CD4-positive, alpha-beta T cell (primary cell): ENCODE measurements at places on chromosomes 4 and X.
A peak's percentile ranks its signal among the peaks of the same experiment; 100 is the strongest.

GRCh38 chrX:150348365-150348764 is 14.8 kb upstream of the MAMLD1 start:
- H3K36me3 ChIP-seq = no peaks in the 10 kb centered on the region
- H3K27me3 ChIP-seq = no peaks in the 10 kb centered on the region
- no peaks in the 10 kb centered on the region for H3K4me1 ChIP-seq
- no peak overlapping the region for H3K4me3 ChIP-seq
- no peak for DNase-seq

- H3K27me3 ChIP-seq = no peaks in the 10 kb centered on the region
- H3K4me1 ChIP-seq = no peaks in the 10 kb centered on the region
- H3K36me3 ChIP-seq = no peaks in the 10 kb centered on the region
- no peak for DNase-seq
Observed at GRCh38 chr4:56857601-56858309, 36.3 kb upstream of the SPINK2 start.

GRCh38 chr4:80128941-80129340 is 55.9 kb upstream of the ANTXR2 start:
- peak; percentile 17 for DNase-seq
- H3K4me3 ChIP-seq = no peak overlapping the region
- no peaks in the 10 kb centered on the region for H3K27me3 ChIP-seq
- H3K36me3 ChIP-seq = no peaks in the 10 kb centered on the region

DNA sequence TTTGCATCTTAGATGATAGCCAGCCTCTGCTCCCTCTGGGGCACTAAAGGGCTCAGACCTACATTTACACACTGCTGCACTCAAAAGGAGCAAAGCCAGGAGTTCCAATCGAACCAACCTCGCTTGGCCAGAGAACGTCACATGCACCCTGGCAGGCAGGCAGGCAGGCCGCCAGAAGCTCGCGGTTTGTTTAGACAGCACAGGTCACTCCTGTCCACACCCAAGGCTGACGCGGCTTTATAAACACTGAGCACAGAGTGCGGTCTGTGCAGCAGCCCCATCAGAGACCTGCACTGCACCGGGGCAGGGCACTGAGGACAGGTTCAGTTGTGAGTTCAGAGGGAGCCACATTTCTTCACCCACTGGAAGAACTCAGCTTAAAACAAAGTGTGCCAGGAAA is 143.9 kb downstream of the BCOR start:
- H3K27ac ChIP-seq = no peak overlapping the region
- H3K27me3 ChIP-seq = no peaks in the 10 kb centered on the region
- no peaks in the 10 kb centered on the region for H3K36me3 ChIP-seq
- peaks cover 7% of the 10 kb centered on the region for H3K4me1 ChIP-seq

GRCh38 chrX:119617517-119618164 is 11.4 kb upstream of the NKRF start:
- H3K27me3 ChIP-seq = no peaks in the 10 kb centered on the region
- H3K27ac ChIP-seq = no peak overlapping the region
- H3K36me3 ChIP-seq = peaks cover 6% of the 10 kb centered on the region
- no peaks in the 10 kb centered on the region for H3K4me1 ChIP-seq

- no peaks in the 10 kb centered on the region for H3K27me3 ChIP-seq
- no peak overlapping the region for H3K4me3 ChIP-seq
Observed at GRCh38 chrX:44261286-44261685, 82.2 kb downstream of the EFHC2 start.

DNA sequence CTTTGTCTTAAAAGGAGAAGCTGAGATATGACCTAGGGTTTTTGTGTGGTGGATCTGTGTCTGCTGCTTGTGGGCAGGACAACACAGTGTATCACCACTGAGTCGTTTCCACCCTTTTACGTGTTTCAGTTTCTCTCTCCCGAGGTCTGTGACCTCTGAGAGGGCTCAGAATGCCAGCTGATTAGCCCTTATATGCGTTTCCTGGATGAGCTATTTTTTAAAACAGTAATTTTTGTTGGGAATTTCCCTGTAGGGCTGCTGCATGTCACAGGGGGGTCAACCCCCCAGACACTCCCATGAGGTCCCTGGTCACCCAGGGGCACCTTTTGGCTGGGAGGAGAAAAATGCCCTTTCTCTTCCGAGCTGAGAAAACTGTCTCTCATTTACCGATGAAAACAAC is 170.4 kb upstream of the CASK start:
- peaks cover 3% of the 10 kb centered on the region for H3K4me1 ChIP-seq
- H3K27ac ChIP-seq = no peak overlapping the region
- H3K27me3 ChIP-seq = no peaks in the 10 kb centered on the region
- no peaks in the 10 kb centered on the region for H3K36me3 ChIP-seq
- no peak for DNase-seq

GRCh38 chrX:28391528-28391927 is 195.7 kb upstream of the IL1RAPL1 start:
- no peaks in the 10 kb centered on the region for H3K36me3 ChIP-seq
- H3K4me3 ChIP-seq = no peak overlapping the region
- no peaks in the 10 kb centered on the region for H3K4me1 ChIP-seq
- DNase-seq = no peak
- H3K27ac ChIP-seq = no peak overlapping the region
- H3K27me3 ChIP-seq = no peaks in the 10 kb centered on the region

DNA sequence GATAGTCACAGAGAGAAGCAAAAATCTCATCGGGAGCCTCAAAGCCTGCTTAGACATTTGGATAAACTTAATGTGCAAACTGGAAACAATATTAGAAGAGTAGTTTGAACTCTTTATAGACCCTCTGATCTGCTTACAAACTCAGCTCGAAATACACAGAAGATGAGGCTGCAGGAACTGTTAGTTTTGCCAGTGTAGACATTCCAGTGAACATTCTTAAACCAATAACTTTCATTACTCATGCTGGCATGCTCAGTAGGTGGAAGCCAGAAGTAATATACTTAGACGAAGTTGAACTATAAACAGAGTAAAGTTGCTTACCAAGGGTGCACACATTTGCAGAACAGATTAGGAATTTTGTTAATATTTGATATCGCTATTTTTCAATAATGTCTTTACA is 303.5 kb downstream of the ANKRD50 start:
- no peaks in the 10 kb centered on the region for H3K4me1 ChIP-seq
- no peaks in the 10 kb centered on the region for H3K36me3 ChIP-seq
- no peak overlapping the region for H3K4me3 ChIP-seq
- no peak for DNase-seq

GRCh38 chr4:88659055-88659889 is 38.4 kb downstream of the NAP1L5 start:
- no peak overlapping the region for H3K27ac ChIP-seq
- peak; percentile 20 for DNase-seq
- H3K27me3 ChIP-seq = no peaks in the 10 kb centered on the region
- peaks cover 51% of the 10 kb centered on the region for H3K36me3 ChIP-seq
- no peak overlapping the region for H3K4me3 ChIP-seq
- H3K4me1 ChIP-seq = no peaks in the 10 kb centered on the region

DNA sequence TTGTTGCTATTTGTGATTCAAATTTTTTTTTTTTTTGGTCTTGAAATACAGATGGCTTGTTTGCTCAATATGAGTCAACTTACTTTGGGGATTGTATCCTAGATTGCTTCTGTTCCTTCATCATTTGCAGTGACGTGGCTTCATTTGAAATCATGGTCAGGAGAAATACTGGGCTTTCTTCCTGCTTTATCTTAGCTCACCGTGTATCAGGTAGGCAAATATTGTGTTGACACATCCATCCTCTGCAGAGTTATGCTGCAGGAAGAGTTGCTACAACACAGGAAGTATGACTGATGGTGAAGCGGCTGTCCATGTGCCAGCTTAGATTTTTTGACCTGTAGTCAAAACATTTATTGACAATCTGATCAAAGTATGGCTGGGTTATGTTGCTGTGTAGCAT is 232.2 kb downstream of the C4orf33 start:
- no peak for DNase-seq
- no peaks in the 10 kb centered on the region for H3K27me3 ChIP-seq
- no peak overlapping the region for H3K27ac ChIP-seq
- no peak overlapping the region for H3K4me3 ChIP-seq
- H3K4me1 ChIP-seq = no peaks in the 10 kb centered on the region
- no peaks in the 10 kb centered on the region for H3K36me3 ChIP-seq

DNA sequence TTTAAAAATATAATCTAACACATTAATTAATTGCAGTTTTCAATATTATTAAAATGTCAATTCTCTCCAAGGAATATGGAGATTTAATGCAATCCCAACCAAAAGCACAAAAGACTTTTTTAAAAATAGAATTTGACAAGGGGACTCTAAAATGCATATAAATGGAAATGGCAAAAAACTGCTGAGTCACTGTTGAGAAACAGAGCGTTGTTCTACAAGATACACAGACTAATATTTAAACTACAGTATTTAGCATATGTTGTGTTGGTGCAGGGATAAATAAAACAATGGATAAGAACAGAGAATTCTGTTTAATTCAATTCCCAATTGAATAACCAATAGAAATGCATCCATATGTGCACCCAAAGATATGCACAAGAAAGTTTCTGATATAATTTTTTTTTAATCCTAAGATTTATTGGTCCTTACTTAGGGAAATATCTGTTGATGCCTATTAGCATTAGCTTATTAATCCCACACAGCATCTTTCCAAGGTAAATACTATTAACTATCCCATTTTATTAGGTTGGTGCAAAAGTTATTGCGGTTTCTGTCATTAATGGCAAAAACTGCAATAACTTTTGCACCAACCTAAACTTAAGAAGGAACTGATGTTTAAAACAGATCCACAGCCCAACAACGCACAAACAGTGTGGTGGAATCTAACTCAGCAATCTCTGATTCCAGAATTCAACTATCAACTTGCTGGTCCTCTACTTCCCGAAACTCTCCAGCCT is 86.8 kb upstream of the VEGFC start:
- no peaks in the 10 kb centered on the region for H3K4me1 ChIP-seq
- no peak for DNase-seq
- H3K27ac ChIP-seq = no peak overlapping the region
- no peak overlapping the region for H3K4me3 ChIP-seq
- no peaks in the 10 kb centered on the region for H3K27me3 ChIP-seq
- H3K36me3 ChIP-seq = no peaks in the 10 kb centered on the region

- no peak overlapping the region for H3K27ac ChIP-seq
- no peaks in the 10 kb centered on the region for H3K4me1 ChIP-seq
- DNase-seq = no peak
- H3K4me3 ChIP-seq = no peak overlapping the region
Observed at GRCh38 chr4:86841309-86841708, 7.9 kb downstream of the SLC10A6 start.

- H3K27me3 ChIP-seq = no peaks in the 10 kb centered on the region
- H3K4me3 ChIP-seq = no peak overlapping the region
- H3K27ac ChIP-seq = no peak overlapping the region
- DNase-seq = no peak
- no peaks in the 10 kb centered on the region for H3K4me1 ChIP-seq
- no peaks in the 10 kb centered on the region for H3K36me3 ChIP-seq
Observed at GRCh38 chr4:127709456-127709855, 20.7 kb upstream of the SLC25A31 start.

- H3K27me3 ChIP-seq = no peaks in the 10 kb centered on the region
- DNase-seq = no peak
Observed at GRCh38 chr4:39970671-39971640, 6.8 kb downstream of the PDS5A start.

- no peak for DNase-seq
- H3K36me3 ChIP-seq = no peaks in the 10 kb centered on the region
- peaks cover 29% of the 10 kb centered on the region for H3K27me3 ChIP-seq
- no peak overlapping the region for H3K4me3 ChIP-seq
- no peak overlapping the region for H3K27ac ChIP-seq
Observed at GRCh38 chr4:151324124-151324751, 1.2 kb downstream of the SH3D19 start.

GRCh38 chr4:148420397-148420796 is 21.8 kb downstream of the NR3C2 start:
- no peak for DNase-seq
- H3K27ac ChIP-seq = no peak overlapping the region
